ENCODE measurements at places on chromosomes 13 and 19.

DNA sequence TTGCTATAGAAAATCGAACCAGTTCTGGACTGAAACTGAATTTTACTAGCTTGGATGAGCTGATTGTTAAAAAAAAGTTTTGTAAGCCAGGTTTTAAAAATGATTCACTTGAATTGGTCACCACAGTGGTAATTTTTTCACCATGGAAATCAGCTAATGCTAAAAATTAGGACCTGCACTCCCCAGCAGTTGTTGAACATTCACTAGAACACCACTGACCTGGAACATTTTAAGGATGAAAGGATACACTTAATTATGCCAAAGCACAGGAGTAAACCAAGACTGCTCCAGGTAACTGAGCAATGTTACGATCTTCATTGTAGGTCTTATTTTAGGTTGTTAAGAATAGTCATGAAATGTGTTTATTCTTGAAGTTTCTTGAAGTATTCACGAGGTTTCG is 1342.6 kb upstream of the SPRY2 start:
- DNase-seq = peak; percentile 84

DNA sequence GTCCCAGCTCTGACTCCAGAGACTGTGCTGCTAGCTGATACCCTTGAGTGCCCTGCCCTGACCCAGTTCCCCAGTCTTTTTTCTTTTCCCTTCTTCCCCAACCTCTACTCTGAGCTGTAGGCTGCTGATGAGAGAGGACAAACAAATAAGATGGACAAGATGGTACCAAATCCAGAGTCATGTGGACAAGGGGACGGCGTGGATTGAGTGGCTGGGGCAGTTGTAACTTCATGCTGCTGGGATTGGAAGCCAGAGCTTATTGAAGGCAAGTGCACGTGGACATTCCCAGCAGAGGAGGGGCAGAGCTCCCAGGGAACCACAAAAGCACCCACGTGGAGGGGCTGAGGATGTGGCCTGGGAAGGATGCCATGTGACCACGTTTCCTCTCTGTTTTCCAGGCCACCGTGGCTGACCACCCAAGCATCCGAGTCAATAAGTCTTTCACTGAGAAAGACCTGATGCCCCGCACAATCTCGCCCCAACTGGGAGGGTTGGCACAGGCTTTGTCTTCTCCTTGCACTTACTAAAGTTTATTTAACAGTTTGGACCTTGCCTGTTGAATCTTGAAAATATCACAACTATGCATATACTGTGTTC is 323.3 kb upstream of the ZNF507 start:
- DNase-seq = no peak

DNA sequence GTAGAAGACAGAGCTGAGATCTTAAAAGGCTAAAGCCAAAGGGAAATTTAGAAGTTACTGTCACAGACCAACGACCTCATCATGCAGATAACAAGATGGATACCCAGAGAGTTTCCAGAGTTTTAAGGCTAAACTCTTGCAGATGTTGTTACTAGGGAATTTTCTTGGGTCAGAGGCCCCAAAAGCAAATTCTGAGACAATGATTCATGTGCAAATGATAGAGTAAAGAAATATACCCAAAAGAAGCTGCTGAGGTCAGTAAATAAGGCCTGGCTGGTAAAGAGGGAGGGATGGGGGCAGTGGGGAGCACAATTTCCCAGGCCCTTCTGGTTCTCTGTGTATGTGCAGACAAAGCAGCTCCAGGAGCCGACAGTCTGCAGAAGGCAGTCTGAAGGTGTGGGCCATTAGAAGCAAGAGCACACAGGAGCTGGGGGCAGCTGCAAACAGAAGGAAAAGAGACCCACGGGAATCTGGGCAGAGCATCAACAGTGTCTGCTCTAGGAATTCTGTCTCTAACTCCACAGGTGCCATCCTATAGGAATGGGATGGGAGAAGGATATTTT is 330.8 kb downstream of the TBC1D4 start:
- DNase-seq = peak; percentile 44

GRCh38 chr13:46567671-46568070 is 14.7 kb downstream of the LRCH1 start:
- no peak for DNase-seq

GRCh38 chr19:43651758-43652545 is 12.3 kb upstream of the CADM4 start:
- DNase-seq = peak; percentile 65

DNA sequence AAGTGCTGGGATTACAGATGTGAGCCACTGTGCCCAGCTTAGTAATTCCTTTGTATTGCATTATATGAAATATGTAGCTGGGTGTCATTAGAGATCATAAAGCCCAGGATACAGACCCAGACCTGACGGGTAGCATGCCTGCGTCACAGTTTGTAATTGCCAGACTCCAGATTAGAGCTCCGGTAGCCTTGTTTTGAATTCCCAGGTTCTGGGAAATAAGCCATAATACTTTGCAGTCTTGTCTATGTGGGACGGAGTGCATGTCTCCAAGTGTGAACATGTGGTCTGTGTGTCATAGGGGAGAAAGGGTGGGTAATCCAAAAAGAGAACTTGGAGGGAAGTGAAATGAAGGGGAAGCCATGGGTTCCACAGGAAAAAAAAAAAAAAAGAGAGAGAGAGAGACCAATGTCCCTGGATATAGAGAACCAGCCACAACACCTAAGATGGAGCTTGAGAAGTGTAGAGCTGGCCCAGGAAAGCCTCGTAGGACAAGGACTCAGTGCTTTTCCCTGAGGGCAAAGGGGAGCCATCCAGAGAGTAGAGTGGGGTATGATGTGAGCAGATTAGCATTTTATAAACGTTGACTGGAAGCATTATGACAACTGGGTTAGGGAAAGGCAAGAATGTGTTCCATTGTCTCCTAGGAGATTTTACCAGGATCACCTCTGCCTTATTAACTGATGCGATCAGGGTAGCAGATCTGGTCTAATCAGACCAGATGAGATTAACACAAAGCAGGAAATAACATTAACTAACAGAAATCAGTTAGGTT is 2.6 kb downstream of the ZSCAN4 start:
- no peak for DNase-seq

GRCh38 chr13:60326273-60326672 is 70.7 kb upstream of the TDRD3 start:
- no peak for DNase-seq

- peak; percentile 46 for DNase-seq
These were observed 73.9 kb upstream of the SLC10A2 start for GRCh38 chr13:103140001-103140671.

GRCh38 chr19:45164577-45165335 is 4.0 kb upstream of the NKPD1 start:
- peak; percentile 77 for DNase-seq

- no peak for DNase-seq
These were observed 11.7 kb upstream of the SPACA6 start for GRCh38 chr19:51681286-51681941.

DNA sequence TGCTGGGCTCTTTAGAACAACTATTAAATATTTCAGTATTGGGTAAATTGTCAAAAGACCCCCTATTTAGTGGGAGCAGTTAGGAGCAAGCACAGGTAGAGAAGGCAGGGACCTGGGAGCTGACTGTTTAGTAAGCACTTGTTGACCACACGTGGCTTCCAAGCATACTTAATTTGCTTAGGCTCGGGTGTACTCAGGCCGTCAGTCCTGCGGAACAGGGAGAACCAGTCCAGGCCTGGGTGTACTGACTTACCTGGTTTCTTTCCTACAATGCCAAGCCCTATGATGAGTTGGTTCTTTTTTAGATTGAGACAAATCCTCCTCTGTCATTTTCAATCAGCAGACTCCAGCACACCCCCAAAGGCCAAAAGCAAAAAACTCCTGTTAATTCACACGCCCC is 90.0 kb downstream of the WDFY2 start:
- peak; percentile 28 for DNase-seq

DNA sequence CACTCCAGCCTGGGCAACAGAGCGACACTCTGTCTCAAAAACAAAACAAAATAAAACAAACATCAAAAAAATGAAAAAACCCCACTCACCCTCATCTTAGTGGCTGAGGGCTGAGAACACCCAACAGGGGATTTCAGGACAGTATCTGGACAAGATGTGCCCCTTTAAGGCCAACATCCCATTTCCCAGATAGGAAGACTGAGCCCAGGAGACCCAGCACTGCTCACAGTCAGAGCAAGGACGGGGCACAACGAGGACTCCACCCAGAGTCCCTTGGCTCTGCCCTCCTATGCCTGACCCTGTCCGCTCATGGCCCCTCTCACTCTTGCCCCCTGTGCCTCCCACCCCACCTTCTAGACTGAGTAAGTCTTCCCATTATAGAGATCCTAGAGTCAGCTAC is 52.9 kb upstream of the CYP4F8 start:
- no peak for DNase-seq

DNA sequence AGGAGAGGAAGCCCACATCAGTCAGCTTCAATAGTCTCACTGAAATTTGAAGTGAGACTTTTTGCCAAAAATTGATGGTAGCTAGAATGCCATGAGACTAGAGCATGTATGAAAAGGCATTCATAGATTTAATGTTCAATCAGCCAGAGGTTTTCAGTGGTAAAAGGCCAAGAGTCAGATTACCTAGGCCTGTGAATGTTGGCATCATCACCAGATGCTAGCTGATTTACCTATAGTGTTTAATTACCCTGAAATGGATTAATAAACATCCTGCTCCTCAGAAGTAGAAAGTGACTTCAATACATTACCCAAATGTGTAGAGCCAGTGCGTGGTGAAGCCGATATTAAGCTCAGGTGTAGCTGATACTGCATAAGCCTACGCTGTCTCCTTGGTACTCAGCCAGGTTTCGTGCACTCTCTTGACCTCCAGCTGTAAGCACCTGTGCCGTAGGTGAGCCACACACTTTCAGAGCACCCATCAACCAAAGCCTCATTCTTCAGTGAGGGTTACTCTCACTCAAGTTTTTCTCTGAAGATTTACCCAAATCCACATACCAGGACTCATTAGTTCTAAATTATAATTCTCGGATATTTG is 1140.3 kb upstream of the SLC10A2 start:
- no peak for DNase-seq

- DNase-seq = peak; percentile 90
These were observed 1.3 kb upstream of the LRCH1 start for GRCh38 chr13:46551410-46552302.
